ENCODE measurements at places on chromosomes 12 and 14.

GRCh38 chr14:96978525-96979272 lies 181.5 kb downstream of the VRK1 start:
- no peak for DNase-seq

DNA sequence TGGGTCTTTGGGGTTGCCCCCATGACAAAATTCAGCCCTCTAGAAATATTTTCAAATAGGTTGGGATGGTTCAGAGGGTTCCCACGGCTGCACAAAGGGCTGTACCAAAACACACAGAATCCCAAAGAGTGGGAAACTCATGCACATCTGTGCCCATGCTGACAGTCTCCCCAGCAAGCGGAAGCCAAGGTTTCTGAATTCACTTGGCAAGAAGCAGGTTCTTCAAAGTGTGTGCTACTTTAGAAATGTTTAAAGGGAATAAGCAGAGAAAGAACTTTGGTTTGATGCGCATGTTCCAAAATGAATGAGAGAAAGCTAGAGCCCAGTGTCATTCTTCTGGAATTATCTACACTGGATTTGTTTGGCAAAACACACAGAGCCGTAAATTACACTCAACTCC lies 46.7 kb downstream of the FOXN3 start:
- DNase-seq = no peak

GRCh38 chr14:80988192-80988591 lies 32.8 kb downstream of the TSHR start:
- DNase-seq = no peak

GRCh38 chr12:111094157-111095010 lies 174.0 kb upstream of the MYL2 start:
- DNase-seq = no peak

- no peak for DNase-seq
Observed at GRCh38 chr14:29857551-29857950, 70.1 kb downstream of the PRKD1 start.

GRCh38 chr12:97645726-97646125 lies 183.1 kb downstream of the RMST start:
- no peak for DNase-seq

DNA sequence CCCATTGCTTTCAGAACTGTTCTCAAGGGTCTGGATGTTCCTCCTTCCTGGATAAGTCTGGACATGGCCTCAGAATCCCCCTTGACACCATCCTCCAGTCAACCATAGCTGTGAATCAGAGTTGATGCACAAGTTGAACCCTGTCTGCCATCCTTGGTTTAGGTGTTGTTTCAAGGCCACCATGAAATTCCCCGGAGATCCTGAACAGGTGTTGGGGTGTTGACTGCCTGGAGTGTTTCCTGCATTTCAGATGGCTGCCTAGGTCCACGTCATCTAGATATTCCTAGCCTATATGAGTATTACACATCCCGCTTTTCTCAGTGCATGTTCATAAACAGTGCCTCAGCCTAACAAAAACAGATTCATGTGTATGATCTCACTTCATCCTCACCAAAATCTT lies 86.7 kb upstream of the PWP1 start:
- DNase-seq = no peak

DNA sequence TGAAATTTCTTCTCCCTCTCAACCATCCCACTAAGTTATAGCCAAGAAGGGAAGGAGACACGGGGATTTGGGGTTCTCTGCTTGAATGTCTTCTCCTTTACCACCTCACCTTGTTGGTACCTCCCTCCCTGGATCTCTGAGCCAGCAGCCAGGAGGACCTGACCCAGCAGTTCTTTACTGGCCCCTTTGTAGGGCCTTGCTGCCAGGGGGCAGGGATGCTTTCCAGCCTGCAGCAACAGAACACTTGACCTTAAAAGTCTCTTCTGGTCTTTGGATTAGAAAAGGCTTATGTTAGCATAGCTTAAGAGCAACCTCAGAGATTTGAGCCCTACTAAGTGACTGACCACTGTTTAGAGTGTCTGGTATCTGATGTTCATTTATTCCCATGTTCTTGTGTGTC lies 10.4 kb downstream of the MLEC start:
- no peak for DNase-seq

GRCh38 chr12:1857086-1857485 lies 36.7 kb downstream of the LRTM2 start:
- no peak for DNase-seq

Measured in activated CD4-positive, alpha-beta T cell treated with anti-CD3 and anti-CD28 coated beads, Interleukin-2, amount 10 ng/mL, durations not matched to agents 7 days and 5 days (primary cell).